ENCODE measurements at places on chromosomes 2 and 18.

GRCh38 chr2:144003460-144004075, 516.4 kb downstream of the ZEB2 start:
- no peak for DNase-seq

GRCh38 chr2:145958611-145959010, 1438.7 kb upstream of the ZEB2 start:
- DNase-seq: no peak

DNA sequence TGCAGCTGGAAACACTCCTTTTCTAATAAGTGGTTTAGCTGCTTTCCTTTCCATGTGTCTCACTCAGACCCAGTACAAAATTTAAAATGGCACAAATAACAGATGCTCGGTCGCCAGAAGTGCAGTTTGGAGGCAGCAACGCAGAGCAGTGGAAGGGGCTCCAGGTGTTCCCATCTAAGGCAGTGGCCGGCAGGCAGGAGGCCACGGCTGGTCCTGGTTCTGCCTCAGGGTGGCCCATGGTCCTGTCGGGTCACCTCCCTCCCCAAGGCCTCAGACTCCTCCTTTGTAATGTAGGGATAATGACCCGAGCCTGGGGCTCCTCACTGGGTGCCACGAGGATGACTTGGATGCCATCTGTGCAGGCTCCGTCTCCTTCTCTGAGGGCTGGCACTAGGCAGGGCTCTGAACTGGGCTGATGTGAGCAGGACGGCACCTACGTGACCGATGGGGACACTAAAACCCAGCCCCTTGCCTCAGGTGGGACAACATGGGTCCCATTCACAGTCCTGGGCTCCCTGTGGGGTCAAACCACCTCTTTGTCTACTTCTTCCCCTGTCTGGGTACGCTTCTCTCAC, 80.9 kb upstream of the SLC66A3 start:
- no peak for DNase-seq

DNA sequence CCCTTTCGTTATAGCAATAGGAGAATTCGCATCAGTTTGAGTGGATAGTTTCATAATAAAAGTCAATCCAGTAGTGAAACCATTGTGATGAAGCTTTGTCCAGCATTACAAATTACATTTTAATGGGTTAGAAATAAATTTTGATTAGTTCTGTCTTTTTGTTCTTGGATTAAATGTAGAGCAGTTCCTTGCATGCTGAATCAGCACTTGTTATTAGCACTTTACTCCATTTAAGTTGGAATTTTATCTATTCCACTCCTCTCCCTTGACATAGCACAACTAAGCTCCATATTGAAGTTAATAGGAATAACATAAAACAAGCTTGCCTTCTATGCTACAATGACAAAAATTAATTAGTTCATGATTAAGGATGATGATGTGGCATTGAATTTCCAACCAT, 624.1 kb downstream of the CCDC85A start:
- no peak for DNase-seq

- no peak for DNase-seq
Measured at GRCh38 chr18:26813043-26813442, 52.5 kb downstream of the AQP4 start.

DNA sequence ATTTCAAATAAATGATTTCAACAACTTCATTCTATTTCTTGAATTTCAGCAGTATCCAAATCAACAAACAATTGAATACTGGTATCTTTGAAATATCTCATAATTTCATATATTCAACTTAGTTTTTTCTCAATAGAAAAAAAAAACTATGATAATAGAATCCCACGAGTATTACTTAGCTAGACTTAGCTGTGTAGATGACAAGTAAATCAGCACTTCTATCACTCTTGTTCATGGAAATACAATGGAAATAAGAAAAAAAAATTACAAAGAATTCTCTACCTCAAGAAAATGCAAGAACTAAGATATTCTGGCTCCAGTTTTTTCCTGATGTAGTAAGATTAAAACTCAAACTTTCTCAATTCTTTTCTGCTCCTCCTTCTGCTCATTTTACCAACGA, 256.2 kb upstream of the KYNU start:
- DNase-seq: no peak

GRCh38 chr2:118669654-118670053, 177.8 kb downstream of the EN1 start:
- no peak for DNase-seq

GRCh38 chr18:23992089-23992940, 22.2 kb upstream of the TTC39C start:
- no peak for DNase-seq

DNA sequence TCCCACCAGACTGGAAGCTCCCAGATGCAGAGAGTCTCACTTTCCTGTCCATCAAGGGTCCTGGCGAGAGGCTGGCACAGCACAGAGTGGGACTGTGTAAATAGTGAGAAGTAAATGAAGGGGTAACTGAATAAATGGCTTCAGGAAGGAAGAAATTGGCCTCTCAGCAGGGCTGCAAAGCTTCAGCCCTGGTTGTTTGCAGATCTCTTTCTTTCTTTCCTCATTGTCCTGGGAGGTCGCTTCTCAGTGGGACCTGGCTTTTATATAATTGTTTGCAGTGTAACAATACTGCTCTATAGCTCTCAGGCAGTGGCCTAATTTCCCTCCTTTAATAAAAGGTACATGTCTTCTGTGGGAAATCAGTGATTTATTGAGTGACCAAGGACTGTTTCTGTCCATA, 74.9 kb upstream of the GPR45 start:
- no peak for DNase-seq

DNA sequence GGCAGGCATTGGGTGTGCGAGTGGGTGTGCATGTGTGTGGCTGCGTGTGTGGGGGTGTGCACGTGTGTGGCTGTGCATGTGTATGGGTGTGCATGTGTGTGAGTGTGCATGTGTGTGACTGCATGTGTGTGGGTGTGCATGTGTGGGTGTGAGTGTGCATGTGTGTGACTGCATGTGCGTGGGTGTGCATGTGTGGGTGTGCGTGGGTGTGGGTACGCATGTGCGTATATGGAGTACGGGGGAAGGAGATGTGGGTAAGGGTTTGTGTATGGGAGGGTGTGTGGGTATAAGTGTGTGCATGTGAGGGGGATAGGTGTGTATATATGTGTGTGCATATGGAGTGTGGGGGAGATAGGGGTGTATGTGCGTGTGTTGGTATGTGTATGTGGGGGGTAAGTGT, 136.4 kb downstream of the FAM210A start:
- no peak for DNase-seq

- peak; percentile 48 for DNase-seq
Measured at GRCh38 chr18:77100751-77101355, 31.7 kb downstream of the MBP start.

DNA sequence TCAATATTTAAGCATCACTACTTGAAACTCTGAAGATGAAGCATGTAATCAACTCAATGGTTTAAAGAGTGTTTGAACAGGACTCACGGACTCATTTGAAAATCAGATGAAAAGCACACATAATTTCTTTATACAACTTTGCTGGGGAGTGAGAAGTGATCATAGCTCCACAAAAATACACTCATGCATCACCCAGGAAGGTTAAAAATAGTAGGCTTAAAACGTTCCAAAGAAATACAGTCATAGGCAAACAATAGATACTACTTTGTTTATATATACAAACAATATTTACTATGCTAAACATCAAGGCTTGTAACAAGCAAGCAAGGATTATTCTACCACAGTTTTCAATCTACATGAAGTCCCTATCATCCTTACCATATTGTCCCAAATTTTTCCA, 11.6 kb downstream of the HNRNPLL start:
- no peak for DNase-seq

GRCh38 chr18:22318745-22319407, 98.8 kb downstream of the CTAGE1 start:
- DNase-seq: no peak

GRCh38 chr2:165069151-165069550, 113.8 kb upstream of the SLC38A11 start:
- DNase-seq: no peak

DNA sequence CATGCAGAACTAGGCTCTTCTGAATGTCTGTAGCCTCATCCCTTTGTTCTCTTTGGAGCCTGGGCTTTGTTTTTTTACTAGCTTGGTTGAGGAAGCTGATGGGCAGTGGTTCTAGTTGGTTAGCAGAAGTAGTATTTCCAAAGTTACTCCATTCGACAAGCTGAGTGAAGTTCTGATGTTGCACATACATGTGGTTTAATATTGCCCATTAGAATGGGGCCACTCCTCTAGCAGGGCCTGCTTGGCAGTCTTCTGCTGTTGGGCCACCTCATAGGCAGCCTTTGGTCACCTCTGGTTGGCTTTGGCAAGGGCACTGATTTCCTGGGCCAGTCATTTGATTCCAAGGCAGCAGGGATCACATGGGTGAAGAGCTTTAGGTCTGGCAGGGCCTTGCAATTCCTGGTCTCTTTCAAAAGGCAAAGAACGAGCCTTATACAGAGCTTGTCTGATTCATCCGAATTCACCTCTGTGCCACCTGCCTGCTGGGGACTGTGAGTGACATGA, 2.5 kb downstream of the RPIA start:
- DNase-seq: no peak

DNA sequence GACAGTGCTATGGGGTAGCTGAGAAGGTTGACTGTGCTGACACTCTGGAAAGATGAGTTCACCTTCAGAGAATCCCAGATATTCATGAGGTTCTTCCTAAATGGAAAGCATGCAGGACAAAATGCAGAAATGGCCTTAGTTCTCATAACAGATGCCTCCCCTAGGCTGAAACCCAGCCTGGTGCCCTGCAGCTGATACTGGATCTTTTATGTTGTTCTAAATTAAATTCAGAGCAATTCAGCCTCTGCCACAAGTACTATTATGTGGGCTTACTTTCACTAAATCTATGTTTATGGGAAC, 172.0 kb upstream of the SERPINE2 start:
- no peak for DNase-seq
